ENCODE measurements at places on chromosomes 1 and 21.
A peak's percentile ranks its signal among the peaks of the same experiment; 100 is the strongest.

DNA sequence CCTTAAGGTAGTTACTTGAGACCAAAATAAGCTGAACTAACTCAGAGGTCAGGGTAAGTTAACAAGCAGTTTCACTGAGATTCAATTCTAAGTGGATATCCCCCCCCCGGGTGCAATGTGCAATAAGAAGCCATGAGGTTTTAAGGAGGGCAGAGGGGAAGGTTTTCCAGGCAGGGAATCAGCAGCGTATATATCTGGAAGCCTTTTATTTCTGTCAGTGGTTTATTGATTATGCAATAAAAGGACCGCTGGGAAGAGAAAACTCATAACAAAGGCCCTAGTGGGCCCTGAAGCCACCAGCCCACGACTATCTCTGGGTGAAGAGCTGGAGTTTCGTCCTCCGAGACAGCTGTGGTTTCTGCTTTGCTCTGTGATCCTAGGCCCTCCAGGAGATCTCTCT lies 53.1 kb upstream of the CTPS1 start:
- no peak for DNase-seq

DNA sequence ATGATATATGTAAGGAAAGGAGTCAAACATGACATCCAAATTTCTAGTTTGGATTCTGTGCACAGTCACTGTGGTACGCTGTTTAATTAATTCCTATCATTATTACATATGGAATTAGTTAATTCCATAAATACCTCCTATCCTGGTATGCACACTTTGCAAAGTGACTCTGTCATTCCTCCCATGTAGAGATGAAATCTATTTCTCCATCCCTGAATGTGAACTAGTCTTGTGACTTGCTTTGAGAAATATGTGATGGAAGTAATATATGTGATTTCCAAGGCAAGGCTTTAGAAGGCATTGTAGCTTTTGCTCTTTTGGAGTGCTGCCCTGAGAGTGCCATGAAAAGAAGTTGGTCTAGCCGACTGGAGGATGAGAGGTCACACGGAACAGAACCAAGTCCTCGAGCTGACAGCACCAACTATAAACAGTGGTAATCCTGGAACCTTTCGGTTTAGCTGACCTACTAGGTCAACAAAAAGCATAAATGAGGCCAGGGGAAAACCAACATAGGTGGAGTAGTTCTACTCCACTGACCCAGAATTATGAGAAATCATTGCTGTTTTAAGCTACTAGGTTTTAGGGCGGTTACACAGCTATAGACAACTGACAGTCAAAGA lies 1.5 kb downstream of the SELENOF start:
- DNase-seq = peak; percentile 36

DNA sequence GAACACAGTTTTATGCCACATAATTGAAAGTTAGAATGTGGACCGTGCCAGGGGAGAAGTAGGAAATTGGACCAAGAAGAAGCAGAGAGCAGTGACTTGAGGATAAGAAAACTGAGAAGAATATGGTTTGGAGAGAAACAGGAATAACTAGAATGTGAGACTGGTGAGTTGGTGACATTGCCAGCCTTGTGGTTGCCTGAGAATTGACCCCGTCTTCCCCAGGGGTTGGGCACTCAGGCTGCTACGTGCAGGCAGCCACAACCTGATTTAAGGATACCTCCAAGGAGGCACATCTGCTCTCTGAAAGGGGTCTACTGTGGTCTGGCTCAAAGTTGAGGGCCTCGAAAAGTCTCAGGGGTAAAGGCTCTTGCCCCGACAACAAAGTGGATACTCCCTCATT lies 112.1 kb upstream of the ARTN start:
- no peak for DNase-seq

DNA sequence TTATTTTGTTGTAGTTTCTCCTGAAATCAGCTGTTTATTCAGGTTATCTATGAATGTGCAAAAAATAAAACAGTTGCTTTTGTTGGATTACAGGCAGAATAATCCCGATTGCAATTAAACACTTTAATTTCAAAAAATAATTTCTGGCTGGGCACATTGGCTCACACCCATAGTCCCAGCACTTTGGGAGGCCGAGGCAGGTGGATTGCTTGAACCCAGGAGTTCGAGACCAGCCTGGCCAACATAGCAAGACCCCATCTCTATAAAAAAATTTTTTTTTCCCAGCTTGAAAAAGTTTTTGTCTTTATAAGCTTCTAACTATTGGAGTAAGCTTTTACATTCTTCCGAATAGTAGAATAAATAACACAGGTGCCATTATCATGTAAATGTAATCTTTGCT lies 15.3 kb downstream of the RCAN3 start:
- DNase-seq = no peak
